ENCODE measurements at places on chromosomes 2 and 18.

DNA sequence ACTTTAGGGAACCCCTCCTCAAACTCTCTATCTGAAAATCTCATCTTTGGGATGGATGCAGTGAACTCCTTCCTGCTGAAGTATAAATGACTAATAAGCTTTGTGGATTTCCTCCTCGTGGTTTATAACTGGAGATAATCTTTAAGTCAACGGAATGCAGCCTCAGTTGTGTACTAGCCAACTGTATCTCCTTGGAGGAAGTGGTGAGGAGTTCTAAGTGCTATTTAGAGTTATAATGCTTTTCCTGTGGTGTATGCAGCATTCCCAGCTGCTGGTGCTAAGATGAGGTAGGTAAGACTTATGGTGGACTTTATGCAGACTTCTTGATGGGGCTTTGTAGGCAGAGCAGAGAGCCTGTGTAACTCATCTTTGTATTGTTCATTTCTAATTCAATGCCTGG, 90.9 kb downstream of the LYPD6B start:
- DNase-seq, result no peak

DNA sequence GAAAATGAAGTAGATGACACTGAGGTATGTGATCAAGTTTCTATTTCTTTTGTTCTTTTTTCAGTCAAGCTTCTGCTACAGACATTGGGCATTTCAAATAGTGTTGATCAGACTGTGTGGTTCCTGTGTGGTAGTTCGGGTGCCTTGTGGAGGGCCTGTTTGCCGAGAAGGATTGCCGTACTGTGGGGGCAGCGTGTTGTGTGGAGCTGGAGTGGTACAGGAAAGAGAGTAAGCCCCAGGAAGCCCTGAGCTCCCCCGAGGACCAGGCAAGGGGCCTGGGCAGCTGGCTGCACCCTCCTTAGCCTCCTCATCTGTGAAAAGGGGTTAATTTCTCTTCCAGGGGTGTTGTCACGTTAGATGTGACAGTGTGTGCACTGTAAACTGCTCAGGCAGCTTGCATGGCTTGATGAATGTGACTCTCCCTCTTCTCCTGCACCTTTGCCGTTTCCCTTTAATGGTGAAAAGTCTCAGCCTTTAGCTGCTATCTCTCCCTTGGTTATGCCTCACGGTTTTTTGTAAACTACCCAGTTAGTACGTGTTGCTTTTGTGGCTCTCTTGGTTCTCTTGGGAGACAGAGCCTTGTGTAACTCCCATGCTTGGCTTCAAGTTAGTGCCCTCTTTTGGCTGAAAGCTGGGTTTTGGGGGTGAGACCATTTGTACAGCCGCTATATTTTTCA, 19.5 kb downstream of the C2orf74 start:
- DNase-seq, result no peak

- no peak for DNase-seq
Observed at GRCh38 chr2:223649554-223650533, 47.7 kb upstream of the SCG2 start.

- no peak for DNase-seq
Observed at GRCh38 chr2:224040753-224041152, 1.7 kb upstream of the SERPINE2 start.

- DNase-seq, result no peak
Observed at GRCh38 chr18:77177009-77177408, 44.4 kb upstream of the MBP start.

DNA sequence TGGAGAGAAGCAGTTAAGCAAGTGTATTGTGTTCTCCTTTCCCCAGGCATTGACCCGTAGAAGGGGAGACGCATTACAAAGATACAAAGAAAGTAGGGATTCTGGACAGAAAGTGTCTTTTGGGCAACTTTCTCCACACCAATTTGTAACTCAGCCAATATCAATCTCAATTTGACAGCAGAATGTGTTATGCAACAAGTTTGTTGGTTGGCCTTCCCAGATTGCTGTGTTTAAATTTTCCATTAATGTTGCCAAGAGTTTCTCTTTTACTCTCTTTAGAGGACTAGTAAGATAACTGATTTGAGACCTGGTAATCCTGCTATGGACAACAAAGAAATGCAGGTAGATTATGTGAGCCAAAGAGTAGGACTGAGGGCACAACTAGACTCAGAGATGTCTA, 279.6 kb downstream of the ZNF804A start:
- DNase-seq, result no peak

GRCh38 chr2:137091704-137092103, 326.4 kb downstream of the THSD7B start:
- DNase-seq, result no peak

DNA sequence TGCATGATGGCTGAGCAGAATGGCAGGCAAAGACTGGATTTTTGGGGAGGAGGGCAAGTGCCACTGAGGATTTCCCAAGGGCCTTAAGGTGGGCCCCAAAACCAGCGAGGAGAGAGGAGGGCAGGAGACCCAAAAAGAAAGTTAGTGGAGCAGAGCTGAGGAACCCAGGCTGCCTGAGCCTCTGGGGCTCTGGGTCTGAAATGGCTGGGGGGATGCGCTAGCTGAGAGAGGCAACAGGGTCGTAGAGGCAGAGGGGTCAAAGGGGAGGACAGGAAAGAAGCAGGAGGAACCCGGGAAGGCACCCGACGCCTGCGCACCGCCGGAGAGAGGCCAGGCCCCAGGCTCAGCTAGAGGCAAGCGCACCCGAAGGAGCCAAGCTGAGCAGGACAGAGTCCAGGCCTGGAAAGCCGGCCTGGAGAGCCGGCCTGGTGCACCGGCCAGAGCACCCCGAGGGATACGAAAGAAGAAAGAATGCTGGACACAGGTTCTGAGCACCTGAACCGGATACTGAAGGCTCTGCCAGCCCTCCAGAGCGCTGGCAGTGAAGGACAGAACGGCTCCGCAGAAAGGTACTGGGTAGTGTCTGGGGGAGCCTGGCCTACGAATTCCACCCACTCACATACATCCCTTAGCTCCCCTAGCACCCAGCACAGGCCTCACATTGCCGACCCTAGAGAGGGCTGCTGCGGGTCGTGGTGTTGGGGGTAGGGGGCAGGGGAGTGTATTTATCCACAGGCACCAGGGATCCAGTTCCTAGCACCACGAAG, 39.5 kb upstream of the ATP6V1B1 start:
- DNase-seq, result no peak

GRCh38 chr2:157245846-157246764, 11.4 kb upstream of the GALNT5 start:
- DNase-seq, result no peak

- DNase-seq, result no peak
Observed at GRCh38 chr2:138779406-138779780, 797 bp downstream of the NXPH2 start.

Data from lower lobe of right lung (tissue), 2 donors.